Aorta (tissue), 5 donors: ENCODE measurements at places on chromosomes 12 and 14. TPM values are rescaled to one million over a fixed set of nuclear protein-coding genes. Genes with fewer than 3 reads are reported as not detected.

- H3K4me3 ChIP-seq, result no peak overlapping the region
- no peaks in the 10 kb centered on the region for H3K27me3 ChIP-seq
- H3K36me3 ChIP-seq, result no peaks in the 10 kb centered on the region
Measured at GRCh38 chr12:23421556-23421955, 527.9 kb downstream of the SOX5 start.

- no peaks in the 10 kb centered on the region for H3K27me3 ChIP-seq
- H3K36me3 ChIP-seq, result no peaks in the 10 kb centered on the region
- H3K4me3 ChIP-seq, result no peak overlapping the region
- no peak for DNase-seq
- H3K4me1 ChIP-seq, result no peaks in the 10 kb centered on the region
Measured at GRCh38 chr12:117674313-117674712, 294.5 kb downstream of the KSR2 start.

- H3K4me1 ChIP-seq, result no peaks in the 10 kb centered on the region
- H3K27ac ChIP-seq, result no peak overlapping the region
- no peaks in the 10 kb centered on the region for H3K27me3 ChIP-seq
- no peak overlapping the region for H3K4me3 ChIP-seq
- no peak for DNase-seq
- no peaks in the 10 kb centered on the region for H3K36me3 ChIP-seq
Measured at GRCh38 chr14:38047195-38047902, 160.4 kb upstream of the SSTR1 start.

The CIDEB gene
- 12.2 TPM for total RNA-seq

DNA sequence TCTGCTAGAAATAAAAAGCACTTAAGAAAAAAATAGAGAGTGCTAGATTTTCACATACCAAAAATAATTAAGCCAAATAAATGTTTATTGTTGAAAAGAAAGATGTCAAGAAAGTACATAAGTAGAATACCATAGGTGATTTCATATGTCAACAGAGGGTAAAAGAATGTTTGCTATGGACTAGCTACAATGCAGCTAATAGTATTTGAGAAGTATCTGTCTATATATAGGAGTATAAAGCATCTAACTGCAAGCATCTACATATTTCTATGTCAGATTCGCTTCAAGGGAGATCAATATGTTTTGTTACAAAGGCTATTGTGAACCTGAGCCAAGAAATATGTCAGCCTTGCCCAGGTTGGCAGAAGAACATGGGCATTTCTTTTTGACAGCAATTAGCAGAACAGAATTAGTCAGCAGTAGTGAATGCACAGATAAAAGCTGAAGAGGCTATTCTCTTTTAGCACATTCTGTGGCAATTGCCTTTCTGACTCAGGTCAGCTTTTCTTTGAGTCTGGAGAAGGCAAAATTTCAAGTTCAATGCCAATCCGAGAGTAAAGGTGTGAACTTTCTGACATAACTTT, 140.1 kb downstream of the ALG10B start:
- H3K4me3 ChIP-seq, result no peak overlapping the region
- DNase-seq, result no peak
- H3K27ac ChIP-seq, result no peak overlapping the region

GRCh38 chr14:65824285-65824977, 411.9 kb downstream of the FUT8 start:
- no peaks in the 10 kb centered on the region for H3K36me3 ChIP-seq
- no peak overlapping the region for H3K27ac ChIP-seq
- H3K27me3 ChIP-seq, result no peaks in the 10 kb centered on the region
- no peaks in the 10 kb centered on the region for H3K4me1 ChIP-seq
- DNase-seq, result no peak

The LYSET gene
- 12.7 TPM for total RNA-seq

DNA sequence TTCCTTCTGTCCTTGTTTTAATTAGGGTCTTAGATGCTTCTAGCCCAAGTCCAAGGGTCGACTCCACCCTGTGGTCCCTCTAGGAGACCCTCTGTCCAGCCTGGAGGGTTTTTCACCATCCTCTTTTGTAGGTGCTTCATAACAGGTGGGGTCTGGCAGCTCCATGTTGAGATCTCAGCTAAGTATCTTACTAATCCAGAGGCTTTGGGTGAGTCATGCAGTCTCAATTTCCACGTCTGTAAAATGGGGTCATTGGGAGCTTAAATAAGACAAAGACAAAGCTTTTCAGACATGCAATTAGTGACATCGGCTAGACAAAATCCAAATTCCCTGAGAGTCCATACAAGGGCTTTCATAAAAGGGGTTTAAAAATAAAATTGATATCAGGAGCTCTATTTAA, 3.2 kb downstream of the HSPB8 start:
- no peak overlapping the region for H3K27ac ChIP-seq
- H3K4me3 ChIP-seq, result peak overlapping the region; percentile 95
- H3K27me3 ChIP-seq, result no peaks in the 10 kb centered on the region
- DNase-seq, result no peak
- H3K36me3 ChIP-seq, result peaks cover 4% of the 10 kb centered on the region
- H3K4me1 ChIP-seq, result no peaks in the 10 kb centered on the region

GRCh38 chr14:99735189-99736135, 51.4 kb downstream of the CYP46A1 start:
- DNase-seq, result peak; percentile 29
- no peaks in the 10 kb centered on the region for H3K27me3 ChIP-seq
- H3K27ac ChIP-seq, result no peak overlapping the region
- H3K36me3 ChIP-seq, result no peaks in the 10 kb centered on the region
- H3K4me1 ChIP-seq, result no peaks in the 10 kb centered on the region

GRCh38 chr12:58095002-58095401, 153.6 kb downstream of the ATP23 start:
- H3K4me3 ChIP-seq, result no peak overlapping the region
- H3K4me1 ChIP-seq, result no peaks in the 10 kb centered on the region
- no peaks in the 10 kb centered on the region for H3K36me3 ChIP-seq
- no peaks in the 10 kb centered on the region for H3K27me3 ChIP-seq
- no peak for DNase-seq

DNA sequence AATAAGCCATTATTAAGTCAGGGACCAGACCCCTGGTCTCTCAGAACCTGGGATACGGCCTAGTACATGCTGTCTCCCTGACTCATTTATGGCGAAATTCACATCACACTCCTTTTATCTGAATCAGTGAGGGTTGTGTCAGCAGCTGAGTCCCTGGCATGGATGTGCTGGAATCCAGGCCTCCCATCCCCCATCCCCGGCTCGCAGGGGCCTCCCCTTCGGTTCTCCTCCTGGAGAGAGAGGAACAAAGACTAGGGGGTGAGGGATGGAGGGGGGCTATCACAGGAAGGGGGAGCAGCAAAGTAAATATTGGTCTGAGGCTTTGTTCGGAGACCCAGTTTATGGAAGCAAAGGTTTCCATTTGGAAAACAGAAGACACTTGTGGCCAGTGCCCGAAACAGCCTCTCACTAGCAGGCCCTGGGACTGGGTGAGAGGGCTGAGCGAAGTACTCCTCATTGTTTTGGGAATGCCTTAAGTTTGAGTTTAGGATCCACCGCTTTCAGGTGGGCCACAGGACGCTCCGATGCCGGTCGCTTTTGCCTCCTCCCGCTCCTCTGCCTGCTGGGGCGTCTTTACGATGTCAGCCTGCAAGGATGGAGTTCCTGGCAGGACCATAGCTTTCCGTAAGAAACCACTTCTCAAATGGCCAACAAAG, 145.0 kb downstream of the PRKCH start:
- H3K27ac ChIP-seq, result no peak overlapping the region
- H3K27me3 ChIP-seq, result no peaks in the 10 kb centered on the region
- H3K36me3 ChIP-seq, result no peaks in the 10 kb centered on the region
- peak; percentile 77 for DNase-seq
- H3K4me3 ChIP-seq, result no peak overlapping the region

The PRH2 gene
- not detected for total RNA-seq

DNA sequence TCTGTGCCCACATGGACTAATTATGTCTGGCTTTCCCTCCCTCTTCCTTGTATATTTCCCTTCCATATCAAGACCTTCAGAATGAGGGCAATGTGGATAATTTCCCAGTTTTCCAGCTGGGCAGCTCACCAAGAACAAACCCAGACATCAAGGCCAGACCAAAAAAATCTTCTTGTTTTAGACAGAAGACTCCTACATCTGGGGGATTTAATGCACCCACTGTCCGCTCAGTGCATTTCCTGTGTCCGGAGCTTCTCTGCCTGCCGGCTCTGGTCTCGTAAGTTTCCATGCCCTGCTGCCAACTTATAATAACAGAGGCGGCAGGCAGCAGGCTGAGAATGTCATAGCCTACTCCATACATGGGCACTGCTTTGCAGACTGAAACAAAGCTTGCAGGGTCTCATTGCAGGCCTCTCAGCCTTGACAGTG, 207.2 kb upstream of the BCL2L14 start:
- peaks cover 8% of the 10 kb centered on the region for H3K4me1 ChIP-seq
- H3K27ac ChIP-seq, result peak overlapping the region; percentile 97
- H3K4me3 ChIP-seq, result no peak overlapping the region
- DNase-seq, result peak; percentile 74

The OR6C2 gene
- total RNA-seq, result not detected

- H3K36me3 ChIP-seq, result no peaks in the 10 kb centered on the region
- H3K27me3 ChIP-seq, result no peaks in the 10 kb centered on the region
- no peak overlapping the region for H3K4me3 ChIP-seq
- DNase-seq, result peak; percentile 21
- no peaks in the 10 kb centered on the region for H3K4me1 ChIP-seq
- no peak overlapping the region for H3K27ac ChIP-seq
Measured at GRCh38 chr12:1912580-1913376, 5.7 kb downstream of the CACNA2D4 start.

DNA sequence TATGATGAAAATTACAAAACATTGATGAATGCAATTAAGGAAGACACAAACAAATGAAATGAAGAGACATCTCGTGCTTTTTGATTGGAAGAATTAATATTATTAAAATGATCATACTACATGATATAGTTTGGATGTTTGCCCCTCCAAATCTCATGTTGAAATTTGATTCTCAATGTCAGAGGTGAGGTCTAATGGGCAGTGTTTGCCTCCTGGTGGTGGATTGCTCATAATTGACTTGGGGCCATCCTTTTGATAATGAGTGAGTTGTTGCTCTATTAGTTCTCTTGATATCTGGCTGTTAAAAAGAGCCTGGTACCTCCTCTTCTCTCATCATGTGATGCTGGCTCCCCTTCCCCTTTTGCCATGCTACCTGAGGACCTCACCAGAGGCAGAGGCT, 56.7 kb downstream of the CD163L1 start:
- no peaks in the 10 kb centered on the region for H3K36me3 ChIP-seq
- no peaks in the 10 kb centered on the region for H3K4me1 ChIP-seq
- H3K27ac ChIP-seq, result no peak overlapping the region
- H3K4me3 ChIP-seq, result no peak overlapping the region
- DNase-seq, result no peak

GRCh38 chr12:28027947-28028724, 55.6 kb upstream of the PTHLH start:
- H3K4me1 ChIP-seq, result no peaks in the 10 kb centered on the region
- no peaks in the 10 kb centered on the region for H3K27me3 ChIP-seq
- no peak overlapping the region for H3K4me3 ChIP-seq
- no peak for DNase-seq

GRCh38 chr12:109578330-109578927, 4.8 kb downstream of the MVK start:
- DNase-seq, result no peak
- no peak overlapping the region for H3K27ac ChIP-seq
- peaks cover 6% of the 10 kb centered on the region for H3K36me3 ChIP-seq
- no peak overlapping the region for H3K4me3 ChIP-seq
- H3K4me1 ChIP-seq, result peaks cover 3% of the 10 kb centered on the region

GRCh38 chr14:35534873-35535482, 1.0 kb downstream of the INSM2 start:
- no peaks in the 10 kb centered on the region for H3K36me3 ChIP-seq
- no peak overlapping the region for H3K4me3 ChIP-seq
- H3K4me1 ChIP-seq, result no peaks in the 10 kb centered on the region
- no peak overlapping the region for H3K27ac ChIP-seq

DNA sequence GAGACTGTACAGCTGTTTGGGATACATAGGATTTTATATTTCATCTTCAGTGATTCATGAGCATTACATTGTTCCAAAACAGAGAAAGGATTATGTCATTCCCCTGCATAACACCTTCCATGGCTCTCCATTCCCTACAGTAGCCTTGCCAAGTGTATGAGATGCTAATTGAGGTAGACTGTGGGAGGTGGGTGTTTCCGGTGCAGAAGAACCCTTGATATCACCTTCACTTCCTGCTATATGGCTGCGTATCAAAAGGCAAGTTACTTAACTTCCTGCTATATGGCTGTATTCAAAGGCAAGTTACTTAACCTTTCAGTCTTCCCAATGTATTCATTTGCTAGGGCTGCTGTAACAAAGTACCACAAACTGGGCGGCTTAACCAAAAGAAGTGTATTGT, 11.2 kb downstream of the FAR2 start:
- H3K27me3 ChIP-seq, result no peaks in the 10 kb centered on the region
- no peaks in the 10 kb centered on the region for H3K4me1 ChIP-seq
- no peak overlapping the region for H3K27ac ChIP-seq
- DNase-seq, result no peak

The KRT75 gene
- total RNA-seq, result not detected

The HSP90B1 gene
- 818 TPM for total RNA-seq

DNA sequence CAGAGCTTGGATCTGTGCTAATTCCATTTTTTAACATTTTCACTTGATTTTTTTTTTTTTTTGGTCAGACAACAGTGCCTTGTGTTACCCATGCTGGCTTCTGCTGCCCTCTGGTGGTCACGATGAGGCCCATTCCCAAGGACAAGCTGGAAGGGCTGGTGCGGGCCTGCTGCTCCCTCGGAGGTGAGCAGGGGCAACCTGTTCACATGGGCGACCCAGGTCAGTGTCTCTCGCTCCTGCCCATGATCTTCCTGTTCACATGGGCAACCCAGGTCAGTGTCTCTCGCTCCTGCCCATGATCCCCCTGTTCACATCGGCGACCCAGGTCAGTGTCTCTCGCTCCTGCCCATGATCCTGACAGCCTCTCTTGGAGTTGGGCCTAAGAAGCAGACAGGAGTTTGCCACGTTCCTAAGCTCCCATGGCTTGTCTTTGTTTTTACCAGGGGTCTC, 59.4 kb downstream of the DGLUCY start:
- no peak overlapping the region for H3K4me3 ChIP-seq
- no peaks in the 10 kb centered on the region for H3K4me1 ChIP-seq
- peak; percentile 93 for DNase-seq
- no peaks in the 10 kb centered on the region for H3K27me3 ChIP-seq
- no peak overlapping the region for H3K27ac ChIP-seq

DNA sequence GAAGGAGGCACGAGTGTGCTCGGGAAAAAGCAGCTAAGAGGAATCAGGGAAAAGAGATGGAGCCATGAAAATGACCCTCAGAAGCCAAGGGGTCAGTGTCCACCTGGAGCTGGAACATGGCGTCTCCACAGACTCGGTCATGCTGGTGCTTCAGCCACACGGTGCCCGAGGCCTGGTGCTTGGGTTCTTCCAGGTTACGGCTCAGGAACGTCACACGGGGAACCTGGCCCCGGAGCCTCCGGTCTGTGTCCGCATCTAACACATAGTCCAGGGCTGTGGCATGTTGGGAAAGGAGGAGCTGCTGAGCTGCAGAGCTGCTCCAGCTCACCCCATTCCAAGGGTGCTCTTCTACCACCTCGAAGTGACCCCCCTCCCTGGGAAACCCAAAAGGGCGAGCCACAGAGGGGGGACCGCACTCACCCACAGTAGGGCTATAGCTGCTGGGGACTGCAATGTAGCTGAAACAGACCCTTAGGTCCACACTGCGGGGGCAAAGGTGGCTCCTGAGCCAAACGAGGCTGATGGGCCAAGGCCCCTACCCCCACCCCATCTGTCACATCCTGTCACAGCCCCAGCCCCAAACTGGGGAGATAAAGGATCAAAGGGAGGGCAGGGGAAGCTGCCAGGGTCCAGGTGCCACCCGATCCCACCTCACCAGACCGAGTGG, 10.8 kb downstream of the ITGA7 start:
- DNase-seq, result peak; percentile 29
- no peak overlapping the region for H3K4me3 ChIP-seq
- no peaks in the 10 kb centered on the region for H3K27me3 ChIP-seq
- H3K27ac ChIP-seq, result no peak overlapping the region

The VRTN gene
- total RNA-seq, result not detected
